Activated CD4-positive, alpha-beta T cell treated with anti-CD3 and anti-CD28 coated beads, Interleukin-2, amount 10 ng/mL, durations not matched to agents 24 days and 14 days (primary cell): ENCODE measurements at places on chromosomes 3 and 15. TPM values are rescaled to one million over a fixed set of nuclear protein-coding genes. Genes with fewer than 3 reads are reported as not detected.

GRCh38 chr3:21952856-21953255, 201.8 kb upstream of the ZNF385D start:
- no peak for DNase-seq

The SERINC4 gene
- total RNA-seq: 0.28 and 0.33 TPM in 2 replicates

GRCh38 chr15:80036071-80036470, 23.4 kb upstream of the ZFAND6 start:
- no peak for DNase-seq

The CSK gene
- total RNA-seq: 332 and 340 TPM in 2 replicates

DNA sequence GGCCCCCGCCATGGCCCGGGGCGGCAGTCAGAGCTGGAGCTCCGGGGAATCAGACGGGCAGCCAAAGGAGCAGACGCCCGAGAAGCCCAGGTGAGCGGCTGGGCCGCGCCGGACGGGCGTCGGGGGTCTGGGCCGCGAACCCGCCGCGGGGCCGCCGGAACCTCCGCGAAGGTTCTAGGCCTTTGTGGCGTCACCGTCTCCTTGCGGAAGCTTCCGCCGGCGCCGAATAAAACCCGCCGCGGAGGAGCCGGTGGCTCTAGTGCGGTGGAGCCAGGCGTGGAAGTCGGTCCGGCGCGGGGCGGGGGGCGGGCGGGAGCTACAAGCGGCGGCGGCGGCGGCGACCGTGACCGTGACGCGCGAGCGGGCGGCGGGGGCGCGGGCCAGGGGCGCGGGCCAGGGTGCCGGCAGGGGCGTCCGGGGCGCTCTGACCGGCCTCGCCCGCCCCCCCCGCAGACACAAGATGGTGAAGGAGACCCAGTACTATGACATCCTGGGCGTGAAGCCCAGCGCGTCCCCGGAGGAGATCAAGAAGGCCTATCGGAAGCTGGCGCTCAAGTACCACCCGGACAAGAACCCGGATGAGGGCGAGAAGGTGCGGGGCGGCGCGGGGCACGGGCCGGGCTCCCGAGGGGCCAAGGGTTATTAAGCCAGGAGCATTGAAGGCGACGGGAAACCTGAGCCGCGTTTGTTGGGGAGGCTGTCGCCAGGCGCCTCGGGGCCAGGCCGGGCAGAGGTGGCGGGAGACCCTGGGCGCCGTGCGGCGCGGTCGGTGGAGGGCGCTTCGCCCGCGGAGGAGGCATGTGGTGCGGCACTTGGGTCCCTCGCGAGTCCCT, at the start of gene DNAJA4:
Gene DNAJA4 (plus strand): TSS at position 259 of the 833 bp plus-strand sequence. CDS start 202 bp downstream, at position 461.
- DNase-seq: peak; percentile 90

GRCh38 chr3:16589867-16590624, 15.2 kb downstream of the DAZL start:
- DNase-seq: no peak

GRCh38 chr3:66808891-66809594, 189.1 kb upstream of the KBTBD8 start:
- no peak for DNase-seq

The PML gene
- total RNA-seq: 61.3 and 64.2 TPM in 2 replicates

DNA sequence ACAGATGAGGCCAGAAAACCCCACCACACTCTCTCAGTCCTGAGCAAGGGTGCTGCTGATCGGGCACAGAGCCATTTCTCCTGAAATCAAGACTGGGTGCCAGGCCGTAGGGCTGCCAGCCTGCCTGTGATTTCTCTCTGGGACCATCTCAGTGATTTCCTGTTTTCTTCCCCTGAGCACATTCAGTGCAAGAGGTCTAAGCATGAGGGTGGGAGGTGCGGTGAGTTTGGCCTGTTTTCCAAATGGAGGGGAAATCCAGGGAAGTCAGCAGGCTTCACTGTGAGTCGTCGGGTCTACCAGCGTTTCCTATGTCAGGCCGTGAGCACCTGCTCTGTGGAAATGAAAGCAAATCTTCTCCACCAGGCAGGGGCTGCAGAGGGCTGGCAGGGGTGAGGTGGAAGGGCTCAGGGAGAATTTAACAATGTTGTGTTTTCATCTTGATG, 82.3 kb downstream of the ST6GAL1 start:
- peak; percentile 87 for DNase-seq

The PRR20G gene
- not detected in 2 replicates for total RNA-seq

- DNase-seq: no peak
Measured at GRCh38 chr15:36632226-36632625, 52.8 kb downstream of the CDIN1 start.

DNA sequence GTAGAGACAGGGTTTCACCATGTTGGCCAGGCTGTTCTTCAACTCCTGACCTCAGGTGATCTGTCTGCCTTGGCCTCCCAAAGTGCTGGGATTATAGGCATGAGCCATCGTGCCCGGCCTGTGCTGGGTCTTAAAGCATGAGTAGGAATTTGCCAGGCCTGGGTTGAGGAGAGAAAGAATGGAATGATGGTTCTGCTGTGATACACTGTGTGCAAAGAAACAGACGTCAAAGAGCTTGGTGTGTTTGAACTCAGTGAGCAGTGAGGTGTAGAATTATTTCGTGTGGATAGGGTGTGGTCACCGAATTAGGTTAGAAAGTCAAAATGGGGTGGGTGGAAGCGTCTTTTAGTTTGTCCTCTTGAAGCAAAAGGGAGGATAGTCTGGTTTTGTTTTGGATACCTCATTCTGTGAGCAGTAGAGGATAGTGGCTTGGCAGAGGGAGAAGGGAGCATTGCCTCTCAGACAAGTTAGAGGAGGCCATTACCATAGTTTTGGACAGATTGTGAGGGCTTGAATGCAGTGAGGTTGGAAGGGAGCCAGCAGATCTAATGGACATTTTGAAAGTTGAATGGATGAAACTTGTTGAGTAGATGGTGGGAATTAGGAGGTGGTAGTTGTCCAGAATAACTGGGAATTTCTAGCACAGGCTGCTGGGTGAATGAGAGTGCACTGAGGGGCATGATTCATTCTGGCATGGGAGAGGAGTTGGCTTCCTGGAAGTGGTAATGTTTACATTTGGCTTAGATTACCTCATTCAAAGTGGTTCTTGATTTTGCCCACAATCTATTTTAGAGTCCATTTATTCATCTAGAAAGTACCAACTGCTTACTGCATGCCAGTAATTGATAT, 27.2 kb downstream of the AKAP13 start:
- peak; percentile 75 for DNase-seq
